Karpas-422 (cell line): ENCODE measurements at places on chromosomes 1 and 21.

DNA sequence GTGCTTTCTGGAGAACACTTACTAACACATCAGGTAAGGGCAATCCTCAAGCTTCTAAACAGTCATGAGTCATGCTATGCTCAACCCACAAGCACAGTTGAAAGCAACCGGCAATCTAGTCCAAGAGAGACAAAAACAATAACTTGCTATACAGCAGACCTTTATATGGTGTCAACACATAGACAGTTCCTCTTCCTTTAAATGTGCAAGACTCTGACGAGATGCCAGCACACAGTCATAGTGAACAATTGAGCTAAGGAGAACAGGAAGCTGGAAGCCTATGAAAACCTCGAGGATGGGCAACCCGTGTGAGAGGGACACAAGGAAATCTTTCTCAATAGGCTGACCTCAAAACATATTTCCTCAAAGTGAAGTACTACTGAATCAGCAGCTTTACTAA lies 5.3 kb downstream of the ADIPOR1 start:
- no peak for DNase-seq

- DNase-seq, result no peak
These were observed 24.1 kb upstream of the PGM1 start for GRCh38 chr1:63569068-63569467.

GRCh38 chr21:15208786-15209185 lies 144.0 kb upstream of the NRIP1 start:
- DNase-seq, result no peak

GRCh38 chr1:227395426-227396028 lies 77.2 kb upstream of the CDC42BPA start:
- DNase-seq, result no peak

GRCh38 chr1:52955129-52955970 lies 28.3 kb downstream of the SCP2 start:
- no peak for DNase-seq

GRCh38 chr1:67723620-67724019 lies 38.6 kb downstream of the GADD45A start:
- no peak for DNase-seq

DNA sequence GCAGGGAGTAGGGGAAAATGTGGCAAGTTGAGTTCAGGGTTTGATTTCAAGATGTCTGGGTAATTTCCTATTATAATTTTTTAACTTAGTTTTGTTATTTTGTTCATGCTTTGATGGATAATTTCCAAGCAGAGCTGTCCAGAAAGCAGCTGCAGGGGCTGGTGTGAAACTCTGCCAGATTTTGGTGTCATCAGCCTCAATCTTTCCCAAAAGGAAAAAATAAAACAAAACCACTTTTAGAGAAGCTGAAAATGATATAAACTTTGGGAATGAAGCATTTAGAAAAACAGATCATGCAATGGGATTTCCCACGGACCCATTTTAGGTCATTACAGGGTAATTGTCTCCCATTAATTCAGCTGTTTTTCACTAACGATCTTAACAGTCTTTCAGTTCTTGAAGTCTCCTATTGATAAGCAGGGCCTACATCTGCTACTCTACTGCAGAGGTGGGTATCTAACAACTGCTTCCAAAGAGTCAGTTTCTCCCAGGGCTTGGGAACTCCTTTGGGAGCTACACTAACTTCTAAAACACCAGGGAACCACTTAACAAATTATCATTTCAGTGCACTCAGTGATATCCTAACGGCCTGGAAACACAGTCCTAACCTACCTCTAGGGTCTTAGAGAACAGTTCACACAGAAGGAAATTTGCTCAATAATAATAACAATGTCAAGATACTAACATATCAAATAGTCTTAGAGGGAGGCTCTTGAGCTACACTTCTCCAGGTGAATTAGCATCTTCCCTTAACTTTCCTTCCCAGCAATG lies 12.3 kb downstream of the ZNF436 start:
- no peak for DNase-seq

DNA sequence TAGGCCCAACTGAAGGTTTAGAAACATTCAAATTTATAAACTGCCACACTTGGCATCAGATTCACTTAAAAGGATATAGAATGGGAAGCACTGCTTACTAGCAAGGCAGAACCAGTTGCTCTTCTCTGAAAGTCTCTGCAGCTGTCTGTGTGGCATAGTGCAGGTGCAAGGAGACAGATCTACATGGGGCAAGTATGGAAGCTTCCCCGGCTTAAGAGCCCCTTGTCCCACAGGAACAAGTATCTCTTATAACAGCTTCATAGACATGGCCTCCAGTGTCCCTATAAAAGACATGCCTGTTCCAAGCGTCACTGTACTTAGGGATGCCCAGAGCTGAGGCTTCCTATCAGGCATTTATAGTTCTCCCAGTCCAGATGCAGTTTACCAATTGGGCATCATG lies 26.5 kb downstream of the ZBTB8B start:
- peak; percentile 25 for DNase-seq

DNA sequence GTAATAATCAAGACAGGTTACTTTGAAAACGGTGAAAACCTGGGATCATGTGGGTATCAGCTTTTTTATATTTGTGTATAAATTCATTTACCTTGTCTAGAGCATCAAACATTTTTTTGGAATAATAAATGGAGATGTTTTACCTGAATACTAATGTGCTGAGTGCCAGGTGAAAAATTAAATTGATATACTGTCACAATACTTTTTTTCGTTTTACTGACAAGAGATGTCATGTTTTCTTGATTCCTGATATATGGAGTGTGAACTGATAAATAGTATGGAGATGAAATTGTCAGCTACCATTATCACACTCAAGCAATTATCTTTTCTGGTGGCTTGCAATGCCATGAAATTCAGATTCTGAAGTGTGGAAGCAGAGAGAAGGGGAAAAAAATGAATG lies 47.2 kb upstream of the ZRANB2 start:
- DNase-seq, result no peak

GRCh38 chr21:26837539-26837938 lies 7.7 kb downstream of the ADAMTS1 start:
- no peak for DNase-seq
